ENCODE measurements at places on chromosomes 4 and X.

- no peak for DNase-seq
Observed at GRCh38 chr4:185404031-185404430, 7.4 kb downstream of the ANKRD37 start.

GRCh38 chr4:76696109-76696508 is 201.8 kb downstream of the SOWAHB start:
- no peak for DNase-seq

GRCh38 chr4:126784966-126785580 is 847.7 kb upstream of the INTU start:
- DNase-seq: no peak

GRCh38 chrX:106999002-106999975 is 723 bp downstream of the MORC4 start:
- DNase-seq: peak; percentile 0

DNA sequence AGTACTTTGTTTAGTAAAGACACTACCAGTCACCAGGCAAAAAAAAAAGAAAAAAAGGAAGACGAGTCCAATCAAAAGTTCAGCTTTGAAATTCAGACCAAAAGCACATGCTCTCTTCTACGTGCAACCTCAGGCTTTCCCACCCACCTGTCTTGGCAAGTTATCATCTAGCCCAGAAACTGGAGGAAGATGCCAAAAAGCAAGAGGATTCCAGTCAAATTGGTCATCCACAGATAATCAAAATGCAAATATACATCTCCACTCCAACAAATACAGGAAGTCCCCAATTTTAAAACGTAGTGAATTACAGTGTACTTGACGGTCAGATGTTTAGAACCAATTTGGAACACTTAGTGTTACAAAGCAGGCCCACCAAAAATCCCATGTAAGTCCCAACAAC is 96.5 kb downstream of the PALLD start:
- no peak for DNase-seq

GRCh38 chrX:129738466-129739308 is at the start of gene XPNPEP2:
Gene XPNPEP2, plus strand, starts transcription at chrX:129738979. Its CDS starts 235 bp downstream, at chrX:129739214.
- no peak for DNase-seq

- no peak for DNase-seq
Observed at GRCh38 chr4:166386491-166387360, 513.7 kb downstream of the TLL1 start.

DNA sequence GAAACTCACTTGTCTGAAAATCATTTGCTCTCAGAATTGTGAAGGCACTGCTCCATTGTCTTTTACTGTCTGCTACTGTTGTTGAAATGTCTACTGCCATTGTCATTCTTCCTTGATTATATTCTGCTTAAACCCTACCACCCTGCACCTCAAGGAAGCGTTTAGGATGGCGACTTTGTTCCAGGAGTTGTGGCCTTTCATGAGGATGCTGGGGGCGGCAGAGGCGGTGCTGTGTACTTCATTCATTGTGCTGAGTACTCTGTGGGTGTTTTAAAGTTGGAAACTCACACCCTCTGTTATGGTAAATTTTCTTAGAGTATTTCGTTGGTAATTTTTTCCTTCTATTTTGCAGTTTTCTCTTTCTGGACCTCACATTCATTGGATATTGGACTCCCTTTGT is 258.9 kb downstream of the TENM3 start:
- no peak for DNase-seq

- no peak for DNase-seq
Observed at GRCh38 chrX:48831136-48831908, 4.1 kb downstream of the PCSK1N start.

- DNase-seq: no peak
Observed at GRCh38 chrX:27598312-27598711, 8.2 kb downstream of the DCAF8L2 start.

DNA sequence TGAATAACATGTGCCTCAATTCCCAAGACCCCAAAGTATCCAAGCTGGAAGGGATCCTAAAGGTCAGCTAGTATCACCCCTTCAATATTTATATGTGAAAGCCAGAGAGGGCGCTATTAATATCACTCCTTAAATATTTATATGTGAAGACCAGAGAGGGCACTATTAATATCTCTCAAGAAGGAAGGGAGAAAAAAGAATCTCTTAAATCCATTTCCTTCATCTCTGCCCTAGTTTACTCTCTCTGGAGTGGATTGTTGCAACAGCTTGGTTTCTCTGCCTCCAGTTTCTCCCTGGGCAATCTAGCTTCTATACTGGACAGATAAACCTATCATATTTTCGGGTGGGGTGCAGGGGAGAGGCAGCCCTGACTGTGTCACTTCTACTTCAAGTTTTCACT is 31.6 kb upstream of the MSN start:
- no peak for DNase-seq

DNA sequence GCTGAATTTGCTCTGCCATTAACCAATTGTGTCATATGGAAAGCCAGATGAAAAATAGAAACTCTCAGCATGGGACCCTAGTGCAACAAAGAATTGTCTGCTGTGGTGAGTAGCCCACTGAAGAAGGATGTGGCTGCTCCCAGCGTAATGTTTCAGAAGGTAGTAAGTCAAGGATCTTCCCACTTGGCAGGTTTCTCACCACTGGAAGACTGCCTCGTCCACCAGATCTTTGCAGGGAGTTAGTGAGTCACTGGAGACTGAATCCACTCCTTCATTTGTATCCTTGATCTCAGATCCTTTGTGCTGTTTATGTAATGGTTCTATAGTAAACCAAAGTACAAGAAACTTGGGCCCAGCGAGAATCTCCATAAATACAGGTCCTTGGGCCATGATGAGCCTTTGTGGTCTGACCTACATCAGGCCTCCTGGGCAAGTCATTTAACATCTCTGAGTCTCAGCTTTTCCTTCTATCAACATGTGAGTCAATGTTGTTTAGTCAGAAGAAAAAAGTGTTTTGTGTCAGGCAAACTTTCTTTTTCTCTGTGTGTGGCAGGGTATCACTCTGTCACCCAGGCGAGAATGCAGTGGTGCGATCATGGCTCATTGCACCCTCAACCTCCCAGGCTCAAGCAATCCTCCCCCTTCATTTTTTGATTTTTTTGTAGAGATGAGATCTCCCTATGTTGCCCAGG is 78.0 kb upstream of the CCDC160 start:
- DNase-seq: peak; percentile 50

DNA sequence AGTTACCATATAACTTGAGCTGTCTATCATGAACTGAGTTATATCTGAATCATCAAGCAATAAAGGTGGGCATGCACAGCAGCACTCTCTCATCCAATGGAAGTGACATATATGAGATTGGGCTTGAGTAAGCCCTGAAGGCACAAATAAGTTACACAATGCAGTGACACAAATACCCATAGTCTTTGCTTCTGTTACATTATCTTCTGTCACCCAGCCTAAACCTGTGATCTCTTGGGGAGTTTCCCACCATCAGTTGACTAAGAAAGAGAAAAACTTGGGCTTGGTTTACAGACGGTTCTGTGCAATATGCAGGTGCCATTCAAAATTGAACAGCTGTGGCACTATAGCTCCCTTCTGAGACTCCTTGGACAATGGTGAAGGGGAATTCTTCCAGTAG is 138.8 kb upstream of the IL15 start:
- no peak for DNase-seq

GRCh38 chrX:107878106-107878505 is 52.4 kb downstream of the MID2 start:
- no peak for DNase-seq

DNA sequence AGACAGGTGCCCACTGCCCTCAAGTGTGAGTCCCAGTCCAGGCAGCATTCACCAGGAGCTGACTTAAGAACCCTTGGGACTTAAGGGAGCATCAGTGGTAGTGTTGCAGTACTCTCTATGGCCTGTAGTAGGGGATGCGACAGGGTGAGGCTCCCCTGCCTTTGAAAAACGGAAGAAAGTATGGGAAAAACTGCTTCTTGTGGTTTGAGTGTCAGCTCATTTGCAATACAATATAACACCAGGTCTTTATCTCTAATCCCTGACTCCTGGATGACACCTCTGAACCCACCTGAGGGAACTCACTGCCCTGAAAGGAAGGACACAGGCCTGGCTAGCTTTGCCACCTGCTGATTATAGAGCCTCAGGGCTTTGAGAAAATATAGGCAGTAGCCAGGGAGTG is 176.0 kb downstream of the SMARCA1 start:
- no peak for DNase-seq

DNA sequence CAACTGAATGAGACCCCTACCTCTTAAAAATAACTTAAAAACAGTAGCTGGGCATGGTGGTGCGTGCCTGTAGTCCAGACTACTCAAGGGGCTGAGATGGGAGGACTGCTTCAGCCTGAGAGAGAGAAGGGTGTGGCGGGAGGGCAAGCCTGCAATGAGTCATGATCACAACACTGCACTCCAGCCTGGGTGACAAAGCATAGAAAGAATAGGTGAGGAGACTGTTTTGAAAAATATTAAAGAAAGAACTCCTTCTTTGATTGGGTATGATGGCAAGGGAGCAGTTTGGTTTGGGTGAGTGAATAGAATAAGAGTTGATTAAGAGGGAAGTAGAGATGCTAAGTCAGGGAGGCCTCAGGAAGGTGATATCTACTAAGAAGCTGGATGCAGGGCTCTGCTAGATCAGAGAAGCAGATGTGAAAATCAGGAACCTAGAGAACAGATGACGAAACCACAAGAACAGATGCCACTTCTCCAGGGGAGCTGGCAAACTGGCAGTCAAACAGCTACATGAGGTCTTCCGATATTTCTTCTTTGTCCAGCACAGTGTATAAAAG is 318.6 kb downstream of the OPHN1 start:
- DNase-seq: no peak

- no peak for DNase-seq
Observed at GRCh38 chrX:49198540-49199314, 1.3 kb downstream of the SYP start.

DNA sequence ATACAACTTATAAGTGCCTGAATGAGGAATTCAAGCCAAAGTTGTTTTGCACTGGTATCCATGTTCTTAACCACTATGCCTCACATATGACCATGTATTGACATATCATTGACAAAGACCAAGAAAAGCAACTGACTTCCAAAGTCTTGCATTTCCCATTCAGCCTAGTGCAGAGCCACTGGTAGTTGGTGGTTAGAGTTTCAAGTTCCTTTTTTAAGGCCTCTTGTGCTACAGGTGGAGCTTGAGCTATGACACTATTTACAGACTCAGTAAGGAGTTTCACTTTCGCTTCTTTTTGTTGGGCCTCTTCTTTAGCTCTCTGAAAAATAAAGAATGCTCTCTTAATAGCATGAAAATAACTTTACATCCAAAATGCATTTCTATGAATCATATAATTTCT is 763.0 kb downstream of the DMD start:
- no peak for DNase-seq

DNA sequence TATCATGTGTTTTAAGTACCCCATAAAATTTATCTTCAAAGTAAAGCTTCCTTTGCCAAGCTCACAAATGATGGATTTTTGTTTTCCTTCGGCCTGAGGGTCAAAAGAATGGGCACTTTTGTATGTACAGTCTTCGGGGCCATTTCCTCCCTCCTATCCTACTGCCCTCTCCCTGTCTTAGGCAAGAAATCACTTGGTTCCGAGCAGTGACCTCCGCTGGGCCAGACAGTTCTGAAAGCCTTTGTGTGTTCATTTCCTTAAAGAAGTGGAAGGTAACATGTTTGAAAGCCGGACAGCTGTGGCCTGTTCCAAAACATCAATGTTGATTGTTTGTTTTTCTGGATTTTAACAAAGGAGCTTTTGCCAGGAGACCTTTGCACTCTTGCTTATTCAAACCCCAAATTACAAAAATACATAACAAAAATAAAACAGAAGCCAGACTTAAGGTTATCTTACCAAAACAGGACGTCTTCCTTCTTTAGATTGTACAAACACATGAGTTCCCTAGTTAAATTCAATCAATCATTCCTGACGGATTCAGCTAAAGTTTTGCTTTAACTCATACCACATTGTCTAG is 110.6 kb upstream of the LIMCH1 start:
- no peak for DNase-seq

DNA sequence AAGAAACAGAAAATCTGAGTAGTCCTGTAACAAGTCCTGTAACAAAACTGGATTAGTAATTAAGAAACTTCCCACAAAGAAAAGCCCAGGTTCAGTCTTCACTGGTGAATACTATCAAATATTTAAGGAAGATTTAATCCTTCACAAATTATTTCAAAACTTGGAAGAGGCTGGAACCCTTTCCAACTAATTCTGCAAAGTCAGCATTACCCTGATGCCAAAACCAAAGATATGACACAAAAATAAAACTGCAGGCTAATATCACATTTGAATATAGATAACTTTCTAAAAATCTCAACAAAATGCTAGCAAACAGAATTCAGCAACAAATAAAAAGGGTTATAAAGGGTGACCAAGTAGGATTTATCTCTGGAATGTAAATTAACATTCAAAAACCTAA is 80.5 kb downstream of the AR start:
- no peak for DNase-seq

DNA sequence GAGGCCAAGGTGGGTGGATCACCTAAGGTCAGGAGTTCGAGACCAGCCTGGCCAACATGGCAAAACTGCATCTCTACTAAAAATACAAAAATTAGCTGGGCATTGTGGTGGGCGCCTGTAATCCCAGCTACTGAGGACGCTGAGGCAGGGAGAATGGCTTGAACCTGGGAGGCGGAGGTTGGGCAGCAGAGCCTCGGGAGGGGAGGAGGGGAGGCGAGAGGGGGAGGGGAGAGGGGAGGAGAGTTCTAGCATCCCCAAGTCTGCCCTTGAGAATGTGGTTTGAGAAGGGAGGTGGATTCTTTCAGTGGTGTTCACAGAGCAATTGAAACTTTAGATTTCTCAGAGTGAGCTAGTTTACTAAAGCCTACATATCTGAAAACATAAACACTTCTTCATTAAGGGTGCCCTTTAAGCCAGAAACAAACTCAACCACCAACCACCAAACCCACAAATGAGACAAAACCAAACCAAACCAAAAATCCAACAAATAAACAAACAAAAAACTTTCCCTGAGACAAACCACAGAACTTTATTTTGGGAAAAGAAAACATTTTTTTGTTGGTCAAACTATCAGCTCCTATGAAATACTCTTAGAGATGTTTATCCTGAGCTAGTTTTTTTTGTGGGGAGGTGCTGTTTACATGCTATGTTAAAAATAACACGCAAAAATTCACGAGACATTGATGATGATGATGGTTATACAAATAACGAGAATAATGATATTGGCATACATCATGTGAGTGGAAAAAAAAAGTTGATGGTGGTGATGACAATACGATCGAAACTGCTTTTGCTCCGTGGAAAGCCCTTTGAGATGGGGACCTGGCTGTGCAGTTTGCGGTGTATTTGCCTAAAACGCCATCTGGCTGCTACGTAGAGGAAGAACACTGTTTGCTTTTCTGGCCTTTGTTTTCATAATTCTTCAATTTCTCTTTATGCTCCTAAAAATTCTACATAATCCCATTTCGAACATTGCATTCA is 98.2 kb upstream of the PRKX start:
- DNase-seq: peak; percentile 5

GRCh38 chr4:184282895-184283654 is 65.4 kb upstream of the ENPP6 start:
- no peak for DNase-seq

- no peak for DNase-seq
Observed at GRCh38 chr4:76305971-76306881, at the start of gene STBD1. Gene STBD1, plus strand, starts transcription at chr4:76306733. Its CDS starts 37 bp downstream, at chr4:76306770.
